ENCODE measurements at places on chromosomes 11 and 22.

GRCh38 chr11:13923182-13923581, 39.3 kb upstream of the SPON1 start:
- DNase-seq, result no peak

GRCh38 chr22:37371911-37372310, 55.4 kb downstream of the ELFN2 start:
- DNase-seq, result no peak

DNA sequence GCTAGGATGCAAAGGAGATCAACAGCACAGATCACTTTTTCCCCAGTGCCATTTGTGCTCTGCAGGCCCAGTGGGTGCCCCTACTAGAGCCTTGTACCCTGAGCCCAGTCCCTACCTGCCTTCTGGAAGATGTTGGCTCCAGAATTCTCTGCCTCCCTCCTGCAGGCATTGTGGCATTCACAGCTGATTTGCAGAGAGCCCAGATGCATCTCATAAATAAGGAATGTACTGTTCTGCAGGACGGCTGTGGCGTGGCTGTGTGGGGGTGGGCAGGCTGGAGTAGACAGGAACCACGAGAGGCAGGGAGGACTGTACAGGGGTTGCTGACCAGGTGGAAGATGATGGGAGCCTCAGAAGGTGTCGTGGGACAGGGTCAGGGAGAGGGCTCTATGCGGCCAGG, 11.2 kb upstream of the MIAT start:
- DNase-seq, result no peak

- DNase-seq, result no peak
Measured at GRCh38 chr11:122773781-122774266, 64.5 kb upstream of the CRTAM start.

DNA sequence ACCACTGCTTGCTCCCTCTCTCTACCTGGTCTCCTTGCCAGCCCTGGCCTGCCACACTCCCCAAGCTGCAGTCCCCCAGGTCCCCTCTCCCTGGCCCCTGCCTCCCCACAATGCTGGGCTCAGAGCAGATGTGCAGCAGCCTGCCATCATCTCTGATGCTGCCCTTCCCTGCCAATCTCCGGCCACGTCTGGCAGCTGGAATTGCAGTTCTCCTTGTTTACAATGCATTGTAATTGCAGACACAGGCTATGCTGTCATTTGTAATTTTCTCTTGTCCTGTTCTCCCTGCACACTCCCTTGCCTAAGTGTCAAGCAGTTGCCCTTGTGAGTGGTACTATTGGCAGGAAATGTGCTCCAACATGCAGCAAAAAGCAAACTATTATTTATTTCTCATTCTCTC, 222.3 kb downstream of the NTM start:
- no peak for DNase-seq

- DNase-seq, result no peak
Measured at GRCh38 chr11:44780940-44781631, 54.3 kb downstream of the TSPAN18 start.

DNA sequence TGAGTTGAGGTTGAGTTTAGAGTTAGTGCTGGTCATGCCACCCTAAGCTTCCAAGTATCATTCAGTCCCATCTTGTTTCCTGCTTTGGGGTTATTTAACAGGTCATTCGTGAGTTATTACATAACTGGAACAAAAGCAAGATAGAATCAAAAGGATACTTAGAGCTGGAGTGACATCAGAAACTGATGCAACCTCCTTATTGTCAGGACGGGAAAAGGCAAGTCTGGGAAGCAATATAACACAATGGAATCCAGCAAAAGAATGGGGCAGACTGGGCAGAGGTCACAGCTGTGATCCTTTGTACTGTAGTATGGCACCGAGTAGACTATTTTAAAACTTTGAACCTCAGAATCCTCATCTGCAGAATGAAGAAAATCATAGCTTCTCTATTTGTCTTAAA, 4.4 kb upstream of the PRSS23 start:
- DNase-seq, result no peak

DNA sequence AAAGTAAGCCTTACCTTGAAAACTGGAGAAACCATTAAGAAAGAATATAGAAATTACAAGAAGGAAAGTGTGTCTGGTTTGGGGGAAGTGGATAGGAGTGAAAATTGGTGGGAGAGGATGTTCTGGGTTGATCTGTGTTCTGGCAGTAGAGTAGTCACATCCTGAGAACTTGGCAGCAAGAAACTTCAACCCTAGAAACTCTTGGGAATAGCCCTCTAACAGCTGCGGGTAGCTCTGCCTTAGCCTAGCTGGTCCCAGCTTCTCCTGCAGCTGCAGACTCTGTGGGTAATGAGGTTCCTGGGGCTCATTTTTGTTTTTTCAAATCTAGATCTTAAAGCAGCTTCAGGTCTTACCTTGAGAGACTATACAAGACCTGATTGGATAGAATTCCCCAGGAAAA, 24.2 kb upstream of the OR6X1 start:
- no peak for DNase-seq

DNA sequence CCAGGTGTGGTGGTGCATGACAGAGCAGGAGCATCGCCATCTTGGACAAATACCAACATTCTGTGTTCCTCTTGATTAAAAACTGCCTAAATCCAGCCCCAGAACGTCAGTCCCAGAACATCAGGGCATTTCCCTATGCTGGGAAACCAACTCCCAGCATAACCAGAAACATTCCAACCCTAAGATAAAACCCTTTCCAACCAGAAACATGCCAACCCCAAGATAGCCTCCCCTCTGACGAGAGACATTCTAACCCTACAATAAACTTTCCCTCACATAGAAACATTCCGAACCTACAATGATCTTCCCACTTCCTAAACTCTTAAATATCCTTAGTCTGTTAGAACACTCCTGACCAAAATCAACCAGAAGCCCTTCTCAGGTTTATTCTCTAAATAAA, 11.6 kb downstream of the PLAAT4 start:
- no peak for DNase-seq

- peak; percentile 63 for DNase-seq
Measured at GRCh38 chr22:39316440-39317083, 2.9 kb downstream of the RPL3 start.

GRCh38 chr11:1473786-1474185, 12.8 kb downstream of the MOB2 start:
- DNase-seq, result no peak
